ENCODE measurements at places on chromosomes 12 and 14.

DNA sequence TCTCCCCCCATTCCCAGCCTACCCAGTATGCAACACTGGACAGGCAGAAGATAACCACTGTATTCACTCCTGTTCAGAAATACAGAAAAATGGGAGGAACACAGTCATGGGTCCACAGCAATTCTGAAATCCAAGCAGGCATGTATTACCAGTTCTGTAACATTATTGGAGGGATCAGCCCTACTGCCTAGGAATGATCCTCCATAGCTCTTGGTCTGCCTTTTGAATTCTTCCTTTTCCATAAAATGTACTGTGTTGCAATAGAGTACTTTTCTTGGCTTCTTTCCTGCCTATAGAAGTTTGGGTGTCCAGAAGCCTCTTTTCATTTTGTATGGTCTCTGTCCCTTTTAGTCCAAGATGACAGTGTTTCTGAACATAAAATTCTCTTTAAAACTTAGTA lies 46.5 kb downstream of the SPATS2 start:
- DNase-seq: no peak

DNA sequence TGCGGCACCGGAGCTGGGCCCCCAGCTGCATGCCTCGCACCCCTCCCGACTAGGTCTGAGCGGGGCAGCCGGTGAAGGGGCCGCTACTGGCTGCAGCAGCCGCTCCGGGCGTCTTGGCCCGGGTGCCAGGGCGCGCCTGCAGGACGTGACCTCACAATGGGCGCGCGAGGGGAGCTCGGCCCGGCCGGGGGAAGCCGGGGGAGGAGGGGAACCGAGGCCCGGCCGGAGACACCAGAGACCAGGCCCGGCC lies 353 bp downstream of the BAG5 start:
- no peak for DNase-seq

DNA sequence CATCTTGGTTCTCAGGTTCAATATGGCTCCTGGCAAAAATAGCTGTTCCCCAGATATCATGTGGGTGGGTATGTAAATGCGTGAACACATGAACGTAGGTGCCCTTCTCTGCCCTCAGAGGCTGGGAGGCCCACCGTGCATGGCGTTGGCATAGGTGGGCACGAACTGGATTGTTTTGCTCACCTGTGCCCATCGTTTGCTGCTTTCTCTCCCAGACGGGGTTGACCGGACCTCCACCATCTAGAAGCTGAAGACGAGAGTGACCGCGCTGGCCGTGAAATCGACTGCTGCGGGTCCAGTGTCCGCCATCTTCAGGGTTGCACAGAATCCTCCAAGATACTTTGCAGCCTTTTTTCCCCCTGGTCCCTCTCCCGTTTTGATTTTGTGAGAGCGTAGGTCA lies 113.9 kb downstream of the GCH1 start:
- no peak for DNase-seq

DNA sequence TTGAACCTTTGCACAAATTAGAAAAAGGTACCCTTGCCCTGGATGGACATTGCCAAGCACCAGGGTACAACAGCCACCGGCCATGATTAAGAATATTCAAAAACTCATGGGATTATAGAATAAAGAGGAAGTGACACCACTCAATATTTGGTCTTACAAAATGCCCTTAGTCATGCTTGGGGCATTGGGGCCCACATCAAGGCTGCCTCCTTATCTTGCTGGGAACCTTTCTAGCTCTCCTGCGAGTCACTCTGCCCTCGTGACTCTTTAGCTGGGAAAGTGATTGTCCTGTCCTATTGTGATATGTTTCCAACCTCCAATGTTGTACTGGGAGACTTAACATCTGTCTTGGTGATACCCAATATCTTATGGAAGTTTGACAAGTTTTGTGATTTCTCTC lies 57.8 kb downstream of the GTF2A1 start:
- no peak for DNase-seq

DNA sequence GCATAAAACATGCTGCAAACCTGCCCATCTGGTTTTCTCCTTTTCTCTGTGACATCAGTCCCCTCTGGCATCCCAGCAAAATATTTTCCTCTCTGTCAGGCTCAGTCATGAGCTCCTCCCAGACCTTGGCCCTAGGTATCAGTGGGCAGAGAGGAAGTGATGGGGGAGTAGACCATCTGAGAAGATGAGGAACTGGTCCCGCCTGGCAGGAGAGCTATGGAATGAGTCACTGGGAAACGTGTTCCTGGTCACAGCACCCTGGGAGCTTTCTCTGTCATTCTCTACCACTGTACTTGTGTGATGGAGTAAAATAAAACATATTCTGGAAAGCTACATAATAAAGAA lies 5.0 kb upstream of the SRSF9 start:
- no peak for DNase-seq

GRCh38 chr14:93884950-93885349 lies 42.2 kb upstream of the FAM181A start:
- no peak for DNase-seq

DNA sequence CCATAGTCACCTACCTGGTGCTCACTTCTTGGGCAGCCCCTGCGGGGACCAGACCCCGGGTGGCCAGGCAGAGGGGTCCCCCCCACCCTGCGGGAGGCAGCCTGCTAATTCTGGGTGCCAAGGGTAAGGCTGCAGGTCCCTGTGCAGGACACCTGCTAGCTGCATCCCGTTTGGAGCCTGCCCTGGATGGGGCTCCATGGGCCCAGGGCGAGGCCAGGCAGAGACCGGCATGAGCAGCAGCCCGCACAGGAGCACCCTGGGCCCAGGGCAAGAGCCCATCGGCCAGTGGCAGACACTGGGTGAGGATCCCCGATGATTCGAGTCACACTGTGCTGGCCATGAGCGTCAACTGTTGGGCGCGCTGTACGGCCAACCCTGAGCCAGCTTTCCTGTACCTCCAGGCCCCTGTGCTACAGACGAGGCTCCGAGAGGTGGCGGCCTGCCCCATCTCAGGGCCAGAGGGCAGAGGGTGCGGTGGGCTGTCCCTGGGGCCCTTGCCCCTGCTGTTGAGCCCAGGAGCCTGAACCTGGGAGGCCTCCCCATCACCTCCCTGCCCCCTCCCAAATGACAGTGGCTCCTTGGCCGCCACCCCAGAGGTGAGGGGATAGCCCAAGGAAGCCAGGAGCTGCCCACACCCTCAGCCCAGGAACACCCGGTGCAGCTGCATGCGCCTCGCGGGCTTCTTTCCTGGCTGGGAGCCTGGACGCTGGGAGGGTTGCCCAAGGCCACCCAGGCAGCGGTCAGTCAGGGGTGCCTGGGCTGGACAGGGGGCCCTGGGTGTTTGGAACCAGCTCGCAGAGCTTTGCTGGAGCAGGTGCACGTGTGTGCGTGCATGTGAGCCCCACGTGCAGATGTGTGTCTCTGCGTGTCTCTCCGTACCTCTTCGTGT lies 47.7 kb downstream of the CYP46A1 start:
- DNase-seq: no peak

DNA sequence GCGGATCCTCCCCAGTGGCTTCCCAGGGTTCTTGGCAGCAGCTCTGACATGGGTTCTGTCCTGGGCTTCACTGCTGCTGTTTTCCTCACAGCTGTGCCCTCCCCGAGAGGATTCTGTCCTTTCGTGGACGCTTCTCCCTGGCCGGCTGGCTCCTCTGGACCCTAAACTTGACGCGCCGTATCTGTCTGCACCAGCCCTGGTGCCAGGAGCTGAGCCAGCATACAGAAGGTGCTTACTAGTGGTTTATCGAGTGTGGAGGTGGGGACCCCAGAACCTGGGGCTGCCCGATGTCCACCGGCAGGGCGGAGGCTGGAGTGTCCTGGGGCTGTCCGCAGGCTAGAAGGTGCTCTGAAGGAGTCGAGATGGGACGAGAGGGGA lies 17.2 kb downstream of the FBRSL1 start:
- no peak for DNase-seq

DNA sequence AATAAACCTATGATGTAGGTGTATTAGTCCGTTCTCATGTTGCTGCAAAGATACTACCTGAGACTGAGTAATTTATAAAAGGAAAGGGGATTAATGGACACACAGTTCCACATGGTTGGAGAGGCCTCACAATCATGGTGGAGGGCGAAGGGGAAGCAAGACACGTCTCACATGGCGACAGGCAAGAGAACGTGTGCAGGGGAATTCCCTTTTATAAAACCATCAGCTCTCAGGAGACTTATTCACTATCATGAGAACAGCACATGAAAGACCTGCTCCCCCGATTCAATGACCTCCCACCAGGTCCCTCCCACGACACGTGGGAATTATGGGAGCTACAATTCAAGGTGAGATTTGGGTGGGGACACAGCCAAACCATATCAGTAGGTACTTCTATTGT lies 58.7 kb upstream of the DICER1 start:
- DNase-seq: no peak

- no peak for DNase-seq
Observed at GRCh38 chr12:76470028-76470939, 89.3 kb downstream of the OSBPL8 start.

DNA sequence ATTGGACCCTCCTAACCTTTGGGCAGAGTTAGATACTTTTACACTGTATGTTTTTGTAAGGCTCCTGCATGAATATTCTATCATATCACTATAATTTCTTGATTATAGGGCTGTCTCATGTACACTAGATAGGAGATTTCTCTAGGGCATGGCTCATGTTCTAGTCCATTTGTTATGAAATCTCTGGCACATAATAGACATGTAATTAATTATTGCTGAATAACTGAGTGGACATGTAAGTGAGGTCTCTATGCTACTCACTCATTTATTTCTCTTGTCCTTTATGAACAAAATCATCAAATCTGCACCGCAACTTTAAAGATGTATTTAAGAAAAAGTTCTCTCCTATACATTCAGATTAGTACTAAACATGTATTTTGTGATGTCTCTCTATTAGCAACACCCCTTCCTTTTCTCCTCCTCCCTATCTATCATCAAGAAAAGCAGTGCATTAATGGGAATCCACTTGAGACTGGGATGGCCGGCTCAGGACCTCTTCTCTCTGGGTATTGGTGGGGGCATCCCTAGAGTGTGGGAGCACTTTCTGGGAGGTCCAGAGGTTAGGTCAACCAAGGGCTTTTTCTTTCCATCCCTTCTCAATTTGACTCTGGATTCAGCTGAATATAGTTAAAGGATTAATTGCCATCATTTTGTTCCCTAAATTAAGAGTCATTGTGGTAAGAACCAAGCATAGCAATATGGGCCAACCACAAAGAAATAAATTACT lies 168.0 kb upstream of the HMGA2 start:
- no peak for DNase-seq

DNA sequence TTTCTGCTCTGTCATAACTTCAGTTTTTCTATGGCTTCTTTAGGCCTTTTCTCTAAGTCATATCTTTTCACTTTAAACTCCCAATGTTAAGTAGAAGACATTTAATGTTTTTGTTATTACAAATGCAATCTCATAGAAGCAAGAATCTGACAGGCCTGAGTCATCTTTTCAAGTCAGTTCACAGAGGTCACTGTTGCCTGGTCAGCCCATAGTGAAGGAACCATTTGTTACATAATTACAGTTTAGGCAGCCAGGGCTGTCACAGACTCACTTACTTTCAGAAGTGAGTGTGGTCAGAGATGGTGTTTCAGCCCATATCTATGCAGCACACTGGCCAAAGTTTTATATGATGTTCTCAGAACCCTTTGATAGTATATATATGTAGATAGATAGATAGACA lies 46.5 kb downstream of the CCER1 start:
- no peak for DNase-seq

GRCh38 chr12:80415466-80415865 lies 28.6 kb upstream of the PTPRQ start:
- no peak for DNase-seq

GRCh38 chr12:27552886-27553560 lies 29.0 kb downstream of the PPFIBP1 start:
- no peak for DNase-seq

GRCh38 chr14:90487031-90487430 lies 90.2 kb downstream of the CALM1 start:
- DNase-seq: no peak

GRCh38 chr12:133225527-133225926 lies 10.2 kb downstream of the ANHX start:
- DNase-seq: no peak

GRCh38 chr12:125329239-125330102 lies 264.2 kb downstream of the AACS start:
- no peak for DNase-seq

DNA sequence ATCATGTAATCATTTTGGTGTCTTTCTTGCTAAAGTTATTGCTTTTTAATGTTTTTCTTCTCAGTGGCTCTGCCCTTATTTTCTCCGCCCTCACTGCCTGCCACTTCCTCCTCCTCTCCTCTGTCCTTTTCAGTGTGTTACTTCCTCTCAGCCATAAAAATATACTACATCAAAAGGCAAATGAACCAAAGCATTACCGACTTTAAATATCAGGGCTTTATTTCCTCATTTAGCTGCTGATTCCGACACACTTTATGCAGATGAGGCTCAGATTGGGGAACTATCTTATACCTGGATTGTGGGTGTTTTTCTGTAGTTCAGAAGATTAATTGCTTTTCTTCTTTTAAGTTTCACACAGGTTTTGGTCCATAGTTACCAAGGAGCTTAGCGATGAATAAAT lies 118.1 kb downstream of the CMAS start:
- DNase-seq: no peak

GRCh38 chr14:64580467-64580866 lies 30.7 kb downstream of the PPP1R36 start:
- DNase-seq: no peak

All from stimulated activated CD8-positive, alpha-beta memory T cell treated with anti-CD3 and anti-CD28 coated beads, Interleukin-4, amount 100 ng/mL, for 24 hours (primary cell).